Thoracic aorta (tissue), 2 donors: ENCODE measurements at places on chromosomes 2 and 18.

DNA sequence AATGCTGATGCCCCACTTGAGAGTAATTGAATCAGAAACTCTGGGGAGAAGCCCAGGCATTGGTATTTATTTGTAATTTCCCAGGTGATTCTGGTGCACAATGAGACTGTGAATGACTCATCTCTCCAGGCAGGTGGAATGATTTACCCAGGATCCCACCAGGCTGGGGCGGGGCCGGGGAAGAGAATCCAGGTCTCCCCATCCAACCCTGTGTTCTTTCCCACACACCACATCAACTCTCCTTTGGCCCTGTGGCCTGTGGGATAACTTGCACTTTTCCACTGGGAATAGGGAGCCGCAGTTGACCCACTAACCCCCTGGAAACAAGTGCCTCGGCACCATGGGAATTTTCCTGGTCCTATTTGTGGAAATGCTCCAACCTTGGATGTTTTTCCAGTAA lies 409.8 kb downstream of the ZNF521 start:
- DNase-seq = no peak

- DNase-seq = no peak
These were observed 125.9 kb upstream of the NABP1 start for GRCh38 chr2:191552066-191552465.

DNA sequence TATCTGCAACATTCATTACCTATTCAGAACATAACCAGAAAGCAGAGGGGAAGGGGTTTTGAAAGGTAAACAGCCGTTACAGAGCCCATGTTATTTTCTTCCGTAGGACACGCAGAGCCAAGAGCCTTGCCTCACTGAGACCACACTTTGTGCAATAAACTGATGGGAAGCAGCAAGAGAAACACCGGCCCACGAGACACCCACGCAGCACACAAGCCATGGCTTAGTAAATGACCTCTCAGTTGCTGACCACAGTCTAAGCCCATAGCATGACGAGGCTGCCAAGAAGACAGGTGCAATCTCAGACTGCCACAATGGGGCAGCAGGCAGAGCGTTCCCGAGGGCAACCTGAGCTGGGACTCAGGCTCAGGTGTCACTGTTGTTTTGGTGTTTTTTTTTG lies 59.6 kb downstream of the CABYR start:
- DNase-seq = no peak

GRCh38 chr2:140457483-140457882 lies 1673.3 kb downstream of the LRP1B start:
- DNase-seq = no peak

DNA sequence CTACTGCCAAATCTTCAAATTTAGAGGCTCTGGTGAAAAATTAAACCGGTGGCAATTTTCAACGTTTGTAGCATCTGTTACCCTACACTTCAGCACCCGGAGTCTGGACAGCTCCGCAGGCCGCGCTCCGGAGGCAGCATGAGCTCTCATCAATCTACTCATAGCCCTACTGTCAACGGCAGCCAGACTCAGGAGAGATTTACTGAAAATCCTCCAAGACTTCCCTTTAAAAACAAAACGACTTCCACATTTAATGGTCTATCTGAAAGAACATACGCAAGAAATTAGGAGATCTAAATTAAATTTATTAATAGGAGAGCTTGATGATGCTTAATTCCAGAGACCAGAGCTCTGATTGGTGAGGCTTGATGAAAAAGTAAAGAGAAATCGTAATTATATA lies 970 bp upstream of the ADCYAP1 start:
- no peak for DNase-seq

GRCh38 chr2:111053825-111054515 lies 66.7 kb upstream of the BCL2L11 start:
- DNase-seq = no peak

DNA sequence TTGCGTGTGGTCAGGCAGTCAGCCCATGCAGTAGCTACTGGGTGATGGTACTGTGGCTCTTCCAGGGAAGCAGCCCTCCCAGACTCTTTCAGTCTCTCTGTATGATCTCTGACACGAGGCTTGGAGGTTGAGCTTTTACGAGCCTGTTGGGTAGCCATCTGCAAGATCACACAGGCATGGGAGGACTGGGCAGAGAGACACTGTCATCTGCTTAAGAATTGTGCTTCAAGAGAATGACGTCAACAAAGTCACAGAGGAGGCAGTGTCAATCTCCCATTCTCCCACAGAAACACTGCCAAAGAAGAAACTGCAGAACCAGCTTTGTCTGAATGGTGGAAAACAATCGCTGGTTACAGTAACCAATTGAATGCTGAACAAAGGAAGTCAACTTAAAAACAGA lies 78.4 kb upstream of the MC2R start:
- no peak for DNase-seq

DNA sequence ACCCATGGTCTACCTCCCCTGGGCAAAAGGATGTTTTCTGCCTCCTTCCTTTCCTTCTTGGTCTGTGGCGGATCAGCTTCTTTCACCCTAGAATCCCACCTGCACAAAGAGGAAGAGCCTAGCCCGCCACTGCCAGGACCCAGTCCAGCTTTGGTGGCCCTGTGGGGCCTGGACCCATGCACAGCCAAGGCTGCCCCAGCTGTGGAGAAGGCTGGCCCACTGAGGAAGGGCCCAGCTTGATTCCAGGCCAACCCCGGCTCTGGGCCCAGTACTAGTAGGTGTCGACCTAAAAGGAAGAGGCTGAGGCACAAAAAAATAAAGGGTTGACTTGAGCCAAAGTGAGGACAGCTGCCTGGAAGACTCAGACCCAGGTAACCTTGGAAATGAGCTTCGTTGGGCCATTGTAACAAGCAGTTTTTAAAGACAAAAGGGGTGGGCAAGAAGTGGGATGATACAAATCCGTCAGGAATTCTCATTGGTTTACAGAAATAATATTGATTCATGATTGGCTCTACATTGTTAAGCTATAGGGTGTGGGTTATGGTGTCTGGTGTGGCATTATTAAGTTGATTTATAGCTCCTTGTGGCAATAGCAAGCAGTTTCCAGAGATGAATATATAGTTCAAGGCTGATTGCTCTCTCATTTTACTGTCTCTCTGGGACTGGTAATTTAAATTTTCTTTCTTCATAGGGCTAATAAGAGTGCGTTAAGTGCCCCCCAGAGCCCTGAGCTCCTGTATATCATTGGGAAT lies 29.8 kb upstream of the MAL start:
- DNase-seq = no peak

DNA sequence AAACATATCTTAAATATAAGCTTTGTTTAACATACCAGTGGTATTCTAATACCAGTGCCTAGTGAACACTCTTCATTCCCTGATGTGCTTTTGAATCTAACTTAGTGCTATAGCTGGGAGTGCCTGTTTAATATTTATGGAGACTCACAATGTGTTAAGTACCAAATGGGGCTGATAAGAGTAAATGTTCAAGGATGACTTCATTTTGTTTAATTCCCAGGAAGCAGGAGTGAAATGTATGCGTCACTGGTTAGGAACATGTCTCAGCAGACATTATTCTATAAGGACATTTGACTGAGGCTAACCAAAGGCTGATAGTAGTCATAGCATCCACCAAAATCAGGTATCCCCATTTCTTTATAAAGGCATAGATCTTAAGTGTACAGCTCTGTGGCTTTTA lies 31.7 kb upstream of the LINC00305 start:
- no peak for DNase-seq

GRCh38 chr2:64908406-64908805 lies 80.8 kb upstream of the SLC1A4 start:
- DNase-seq = no peak

DNA sequence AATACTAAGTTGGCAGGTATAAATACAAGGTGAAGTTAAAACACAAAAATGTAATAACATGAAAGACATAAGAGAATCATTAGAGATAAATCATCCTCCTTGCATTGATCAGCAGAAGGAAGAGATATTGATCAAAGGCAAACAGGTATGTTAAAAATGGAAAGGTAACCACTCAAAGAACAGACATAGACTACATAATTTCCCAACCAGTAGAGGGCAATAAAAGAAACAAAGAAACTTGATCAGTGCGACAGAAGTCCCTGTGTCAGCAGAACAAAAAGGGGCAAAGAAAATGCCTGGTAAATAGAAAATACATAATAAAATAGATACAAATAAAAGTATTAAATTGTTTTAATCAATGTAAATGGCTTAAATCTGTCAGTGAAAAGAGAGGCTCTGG lies 53.6 kb downstream of the FAM228A start:
- DNase-seq = no peak

DNA sequence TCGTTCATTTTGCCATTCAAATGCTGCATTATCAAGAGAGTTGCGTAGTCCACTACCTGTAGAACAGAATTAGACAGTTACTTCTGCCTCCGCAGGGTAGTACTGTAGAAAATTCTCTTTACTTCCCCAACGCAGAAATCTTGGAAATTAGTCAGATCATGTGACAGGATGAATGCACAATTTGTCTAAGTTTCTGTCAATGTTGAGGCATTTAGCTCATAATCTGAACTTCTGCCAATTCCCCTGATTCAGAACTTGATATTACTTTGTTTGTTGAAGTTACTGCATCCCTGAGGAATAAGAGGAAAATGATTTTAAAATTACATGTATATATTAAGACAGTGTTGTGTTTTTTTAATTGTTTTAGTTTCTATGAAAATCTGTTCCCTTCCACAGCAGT lies 83.4 kb downstream of the TTC27 start:
- no peak for DNase-seq

- no peak for DNase-seq
These were observed 5.7 kb downstream of the CPS1 start for GRCh38 chr2:210562091-210562490.

GRCh38 chr2:102279391-102279735 lies 32.0 kb upstream of the IL1RL1 start:
- DNase-seq = no peak

- no peak for DNase-seq
These were observed 31.4 kb upstream of the MFSD6 start for GRCh38 chr2:190376591-190377245.

- no peak for DNase-seq
These were observed 48.3 kb downstream of the WDFY1 start for GRCh38 chr2:223896833-223897311.

- no peak for DNase-seq
These were observed 119.4 kb downstream of the LPIN1 start for GRCh38 chr2:11865805-11866204.

DNA sequence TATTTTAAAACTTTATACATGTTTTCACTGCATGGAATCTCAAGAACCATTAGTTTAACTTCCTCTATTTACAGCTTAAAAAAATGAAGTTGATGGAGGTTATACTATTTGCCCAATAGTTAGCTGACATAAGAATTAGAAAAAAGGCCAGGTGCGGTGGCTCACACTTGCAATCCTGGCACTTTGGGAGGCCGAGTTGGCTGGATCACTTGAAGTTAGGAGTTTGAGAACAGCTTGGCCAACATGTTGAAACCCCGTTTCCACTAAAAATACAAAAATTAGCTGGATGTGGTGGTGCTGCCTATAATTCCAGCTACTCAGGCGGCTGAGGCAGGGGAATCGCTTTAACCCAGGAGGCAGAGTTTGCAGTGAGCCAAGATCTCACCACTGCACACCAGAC lies 125.1 kb upstream of the CDH19 start:
- DNase-seq = no peak

DNA sequence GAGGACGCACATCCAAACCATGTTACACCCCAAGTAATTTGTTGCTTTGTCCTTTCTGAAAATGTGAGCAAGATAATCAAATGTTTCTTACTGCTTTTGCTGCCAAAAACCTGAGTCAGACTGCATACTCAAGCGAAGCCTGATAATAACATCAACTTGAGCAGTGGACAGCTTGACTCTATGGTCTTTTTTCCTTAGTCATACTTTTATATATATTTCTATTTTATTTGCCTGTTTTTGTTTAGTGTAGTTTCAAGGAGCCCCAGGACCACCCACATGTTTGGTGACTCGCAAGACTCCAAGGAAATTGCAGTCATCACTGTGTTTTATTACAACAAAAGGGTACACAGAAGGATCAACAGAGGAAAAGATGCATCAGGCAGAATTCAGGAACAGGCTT lies 688.4 kb upstream of the PIK3C3 start:
- no peak for DNase-seq

DNA sequence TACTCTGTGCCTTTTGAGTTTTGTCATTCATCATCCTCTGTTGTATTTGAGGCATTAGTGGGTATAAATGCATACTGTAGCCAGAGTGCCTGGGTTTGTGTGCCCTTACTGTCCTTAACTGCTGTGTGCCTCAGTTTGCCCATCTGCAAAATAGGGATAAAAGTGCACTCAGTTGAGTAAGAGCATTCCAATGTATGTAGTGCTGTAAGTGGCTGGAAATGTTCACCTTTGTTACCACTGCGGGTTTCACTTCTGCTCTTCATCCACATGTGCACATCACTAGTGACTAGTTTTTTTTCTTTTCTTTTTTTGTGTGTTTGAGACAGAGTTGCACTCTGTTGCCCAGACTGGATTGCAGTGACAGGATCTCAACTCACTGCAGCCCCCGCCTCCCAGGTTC lies 39.9 kb downstream of the PLEKHB2 start:
- no peak for DNase-seq

- DNase-seq = no peak
These were observed 96.6 kb downstream of the RAPH1 start for GRCh38 chr2:203438528-203438927.

GRCh38 chr2:40341198-40341597 lies 110.7 kb downstream of the SLC8A1 start:
- no peak for DNase-seq

DNA sequence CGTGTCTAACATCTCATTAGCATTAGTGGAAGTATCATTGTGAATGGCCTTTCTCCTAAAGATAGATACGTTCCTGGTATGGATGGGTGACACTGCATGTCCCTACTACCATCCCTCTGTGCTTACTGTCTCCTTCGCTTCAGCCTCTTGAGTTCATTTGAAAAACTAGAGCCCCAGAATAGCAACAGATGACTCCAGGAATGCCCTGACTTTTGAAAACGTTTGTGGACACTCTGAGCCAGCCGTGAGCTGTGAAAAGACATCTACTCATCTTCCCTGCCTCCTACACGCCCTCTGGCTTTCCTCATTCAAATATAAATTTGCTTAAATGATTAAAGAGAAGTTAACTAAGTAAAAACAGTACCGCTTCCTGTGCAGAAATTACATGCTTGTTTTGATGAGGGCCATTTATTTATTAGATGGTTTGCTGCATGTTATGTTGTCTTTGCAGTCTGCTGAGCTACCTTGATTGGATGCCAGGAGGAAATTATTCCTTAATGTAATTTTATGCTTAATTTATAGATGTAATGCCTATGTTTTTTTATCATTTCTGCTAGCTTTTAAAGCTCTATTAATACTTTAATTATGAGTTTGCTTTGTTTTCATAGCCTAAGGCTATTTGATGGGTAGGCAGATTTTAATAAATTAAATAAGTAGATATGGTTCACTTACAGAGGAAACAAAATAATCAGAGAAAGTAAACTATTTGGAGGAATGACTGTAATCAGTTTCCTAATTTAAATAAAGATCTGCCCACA lies 32.1 kb upstream of the MYO3B start:
- no peak for DNase-seq
